ENCODE measurements at places on chromosomes 4 and X.
A peak's percentile ranks its signal among the peaks of the same experiment; 100 is the strongest.

- no peak for DNase-seq
Measured at GRCh38 chr4:74335341-74336021, 27.2 kb downstream of the EPGN start.

- DNase-seq, result no peak
Measured at GRCh38 chr4:85784947-85785346, 310.0 kb downstream of the ARHGAP24 start.

DNA sequence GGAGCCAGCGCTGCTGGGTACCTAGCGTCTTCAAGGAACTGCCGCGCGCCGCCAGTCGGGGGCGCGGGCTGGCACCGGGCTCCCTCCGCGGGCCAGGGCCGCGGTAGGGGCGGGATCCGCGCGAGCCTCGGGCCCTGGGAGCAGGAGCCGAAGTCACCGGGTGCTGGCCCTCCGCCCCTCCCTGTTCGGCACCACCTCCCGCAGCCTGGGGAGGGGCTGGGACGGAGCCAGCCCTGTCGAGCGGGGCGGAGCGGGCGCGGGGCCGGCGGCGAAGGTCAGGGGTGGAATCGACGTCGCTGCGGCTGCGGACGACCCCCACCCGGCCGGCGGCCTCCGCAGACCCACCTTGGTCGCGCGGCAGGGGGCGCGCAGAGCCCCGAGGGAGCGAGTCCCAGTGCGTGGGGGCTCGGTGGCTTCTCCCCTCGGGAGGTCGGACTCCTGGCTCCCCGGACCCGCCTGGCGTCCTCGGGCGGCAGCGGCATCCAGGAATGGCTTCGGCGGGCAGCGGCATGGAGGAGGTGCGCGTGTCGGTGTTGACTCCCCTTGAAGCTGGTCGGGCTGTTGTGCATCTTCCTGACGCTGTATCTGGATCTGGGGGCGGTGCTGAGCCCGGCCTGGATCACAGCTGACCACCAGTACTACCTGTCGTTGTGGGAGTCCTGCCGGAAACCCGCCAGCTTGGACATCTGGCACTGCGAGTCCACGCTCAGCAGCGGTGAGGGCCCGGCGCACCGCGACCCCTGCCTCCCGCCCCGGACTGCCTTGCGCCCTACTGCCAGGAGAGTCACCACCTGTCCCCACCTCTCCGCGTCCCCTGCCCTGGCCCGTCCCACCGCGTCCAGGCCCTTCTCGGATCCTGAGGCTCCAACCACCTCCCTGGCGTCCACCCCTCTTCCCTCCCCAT, 50.5 kb upstream of the FAM47C start:
- DNase-seq, result no peak

DNA sequence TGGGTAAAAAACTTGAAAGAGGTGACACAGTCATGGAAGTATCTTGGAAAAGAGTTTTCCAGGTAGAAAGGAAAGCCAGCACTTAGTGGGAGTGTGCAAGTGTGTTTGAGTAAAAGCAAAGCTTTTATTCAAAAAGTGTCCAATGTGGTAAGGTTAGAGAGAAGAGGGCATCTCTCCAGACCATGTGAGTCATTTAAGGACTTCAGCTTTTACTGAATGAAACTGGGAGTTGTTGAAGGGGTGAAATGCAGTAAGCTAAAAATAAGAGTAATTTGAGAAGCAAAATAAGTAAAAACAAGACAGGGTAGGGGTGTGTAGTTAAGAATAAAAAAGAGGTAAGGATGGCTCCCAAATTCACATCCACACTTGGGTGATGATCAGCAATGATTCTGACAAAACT, 238.9 kb downstream of the SLC7A11 start:
- peak; percentile 24 for DNase-seq
